SJCRH30 (cell line): ENCODE measurements at places on chromosomes 7 and 10. TPM values are rescaled to one million over a fixed set of nuclear protein-coding genes. Genes with fewer than 3 reads are reported as not detected.

- H3K27me3 ChIP-seq = no peaks in the 10 kb centered on the region
- no peaks in the 10 kb centered on the region for H3K4me1 ChIP-seq
- H3K27ac ChIP-seq = no peak overlapping the region
- H3K4me3 ChIP-seq = no peak overlapping the region
These were observed 18.1 kb upstream of the PANK1 start for GRCh38 chr10:89663144-89663543.

Gene OR13A1
- not detected in 2 replicates for total RNA-seq

GRCh38 chr7:150937848-150938561 is 40.1 kb downstream of the KCNH2 start:
- no peaks in the 10 kb centered on the region for H3K36me3 ChIP-seq
- no peaks in the 10 kb centered on the region; the same call in 1 of the 2 replicates for H3K27me3 ChIP-seq
- DNase-seq = peak; percentile 77
- H3K27ac ChIP-seq = no peak overlapping the region

Gene ENTPD1
- total RNA-seq = 0.30 TPM in 1 of 2 replicates, not detected in the other

- H3K4me1 ChIP-seq = peaks cover 50% of the 10 kb centered on the region
- no peak for DNase-seq
- no peaks in the 10 kb centered on the region for H3K36me3 ChIP-seq
These were observed 34.4 kb upstream of the OTUD1 start for GRCh38 chr10:23404461-23404980.

- peak; percentile 70 for DNase-seq
- no peak overlapping the region for H3K4me3 ChIP-seq
- H3K27ac ChIP-seq = peak overlapping the region; percentile 50
- no peaks in the 10 kb centered on the region for H3K36me3 ChIP-seq
These were observed 170.0 kb downstream of the PRKCQ start for GRCh38 chr10:6409971-6410643.

DNA sequence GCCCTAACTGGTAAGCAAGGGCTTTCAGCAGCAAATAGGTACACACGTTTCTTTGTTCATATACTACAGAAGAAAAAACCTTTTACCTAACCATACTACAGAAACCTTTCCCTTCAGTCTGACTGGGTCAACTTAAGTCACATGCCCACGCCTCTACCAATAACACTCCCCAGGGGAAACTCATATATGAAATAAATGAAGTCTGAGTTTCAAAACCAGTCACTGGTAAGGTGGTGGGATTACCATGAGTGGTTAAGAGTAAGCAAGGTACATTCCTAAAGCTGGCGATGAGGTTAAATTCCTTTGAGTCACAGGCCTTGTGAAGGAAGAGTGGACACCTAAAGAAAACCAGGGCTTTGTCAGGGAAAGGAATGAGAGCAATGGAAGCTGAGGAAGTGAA is 21.4 kb upstream of the KIF20B start:
- H3K4me3 ChIP-seq = no peak overlapping the region
- H3K4me1 ChIP-seq = peaks cover 8% of the 10 kb centered on the region
- no peak for DNase-seq
- no peak overlapping the region for H3K27ac ChIP-seq
